ENCODE measurements at places on chromosomes 1 and 21.

GRCh38 chr1:24713736-24714135 lies 31.5 kb upstream of the CLIC4 start:
- no peak for DNase-seq

DNA sequence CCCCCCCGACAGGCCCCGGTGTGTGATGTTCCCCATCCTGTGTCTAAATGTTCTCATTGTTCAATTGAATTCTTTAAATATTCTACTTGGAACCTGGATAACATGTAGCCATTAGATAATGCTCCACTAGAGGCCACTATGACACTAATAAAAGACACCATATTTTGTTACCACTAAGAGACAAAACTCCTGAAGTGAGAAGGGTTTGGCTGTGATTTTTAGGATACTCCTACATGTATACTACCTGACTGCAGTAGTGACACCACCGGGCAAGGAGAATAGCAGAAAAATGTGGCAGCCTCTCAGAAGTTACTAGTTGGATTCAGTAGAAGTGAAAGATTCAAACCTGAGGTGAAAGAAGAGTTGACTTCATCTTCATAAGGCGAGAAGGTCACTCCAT lies 36.0 kb downstream of the F5 start:
- no peak for DNase-seq

- no peak for DNase-seq
These were observed 5.0 kb upstream of the ADAMTS1 start for GRCh38 chr21:26850116-26850643.

DNA sequence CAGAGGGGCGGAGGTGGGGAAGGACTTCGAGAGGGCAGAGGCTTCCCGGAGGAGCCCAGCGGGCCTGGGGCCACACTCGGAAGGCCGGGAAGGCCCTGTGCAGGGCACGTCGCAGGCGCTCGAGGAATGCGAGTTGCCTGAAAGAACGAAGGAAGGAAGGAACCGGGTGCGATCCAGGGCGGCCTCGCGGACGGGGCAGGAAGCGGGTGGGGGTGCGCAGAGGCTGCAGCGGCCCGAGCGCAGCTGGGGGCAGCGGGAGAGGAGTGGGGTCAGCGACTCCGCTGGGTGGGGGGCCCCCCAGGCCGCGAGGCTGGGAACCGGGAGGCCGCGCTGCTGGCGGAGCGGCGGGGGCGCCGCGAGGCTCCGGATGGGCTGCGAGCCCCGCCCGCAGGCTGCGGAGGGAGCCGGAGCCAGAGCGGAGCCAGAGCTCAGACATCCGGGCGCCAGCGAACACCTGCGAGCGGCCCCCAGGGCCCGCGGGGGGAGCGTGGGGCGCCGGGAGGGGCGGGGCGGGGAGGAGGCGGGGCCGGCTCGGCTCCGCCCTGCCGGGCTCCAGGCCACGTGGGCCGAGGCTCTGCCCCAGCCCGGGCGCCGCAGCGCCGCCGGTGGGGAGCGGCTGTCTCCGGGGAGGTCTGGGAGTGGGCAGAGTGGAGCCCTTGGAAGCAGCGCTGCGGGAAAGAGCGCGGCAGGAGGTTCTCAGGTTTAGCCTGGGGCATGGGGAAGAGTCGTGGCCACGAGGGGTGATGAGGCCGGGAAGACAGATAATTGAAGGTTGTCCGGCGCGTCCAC lies 4.6 kb downstream of the ID3 start:
- peak; percentile 95 for DNase-seq

GRCh38 chr1:183230413-183230812 lies 44.3 kb downstream of the LAMC2 start:
- no peak for DNase-seq

DNA sequence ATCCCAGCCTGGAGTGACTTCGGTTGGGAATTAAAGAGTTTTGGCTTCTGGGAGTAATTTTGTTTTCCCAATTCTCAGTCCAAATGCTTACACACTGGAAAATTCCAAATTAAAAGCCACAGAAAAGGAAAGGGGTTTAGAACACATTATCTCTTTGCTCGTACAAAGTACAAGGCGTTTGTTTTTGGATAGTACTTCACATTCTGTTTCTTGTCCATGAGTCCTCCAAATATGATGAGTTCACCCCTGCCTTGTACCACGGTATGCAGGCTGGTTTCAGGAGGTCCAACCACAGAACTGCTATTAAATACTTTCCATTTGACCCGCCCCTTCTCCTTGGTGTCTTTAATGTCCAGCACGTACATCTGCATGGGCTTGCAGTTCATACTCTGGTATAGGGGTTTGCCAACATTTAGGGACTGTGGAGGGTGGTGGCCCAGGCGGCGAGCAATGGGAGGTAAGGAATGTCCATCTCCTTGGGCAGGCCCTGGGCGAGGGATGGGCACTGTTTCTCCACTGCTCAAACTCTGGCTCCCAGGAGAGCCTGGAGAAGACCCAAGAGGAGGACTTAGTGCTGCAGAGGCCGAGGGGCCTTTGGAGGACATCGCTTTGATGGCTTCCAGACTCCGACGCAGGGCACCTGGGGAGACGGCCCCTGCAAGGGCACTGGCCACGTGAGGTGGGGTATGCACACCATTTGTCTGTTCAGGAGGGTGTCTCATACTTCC lies 13.7 kb upstream of the CPLANE2 start:
- no peak for DNase-seq
